ENCODE measurements at places on chromosomes 16 and 17. TPM values are rescaled to one million over a fixed set of nuclear protein-coding genes. Genes with fewer than 3 reads are reported as not detected.
A peak's percentile ranks its signal among the peaks of the same experiment; 100 is the strongest.

Gene G6PC1
- not detected for total RNA-seq

GRCh38 chr16:68126395-68126794, 41.2 kb downstream of the NFATC3 start:
- H3K36me3 ChIP-seq: no peaks in the 10 kb centered on the region
- H3K4me3 ChIP-seq: no peak overlapping the region
- H3K27ac ChIP-seq: no peak overlapping the region
- no peak for DNase-seq
- no peaks in the 10 kb centered on the region for H3K27me3 ChIP-seq

DNA sequence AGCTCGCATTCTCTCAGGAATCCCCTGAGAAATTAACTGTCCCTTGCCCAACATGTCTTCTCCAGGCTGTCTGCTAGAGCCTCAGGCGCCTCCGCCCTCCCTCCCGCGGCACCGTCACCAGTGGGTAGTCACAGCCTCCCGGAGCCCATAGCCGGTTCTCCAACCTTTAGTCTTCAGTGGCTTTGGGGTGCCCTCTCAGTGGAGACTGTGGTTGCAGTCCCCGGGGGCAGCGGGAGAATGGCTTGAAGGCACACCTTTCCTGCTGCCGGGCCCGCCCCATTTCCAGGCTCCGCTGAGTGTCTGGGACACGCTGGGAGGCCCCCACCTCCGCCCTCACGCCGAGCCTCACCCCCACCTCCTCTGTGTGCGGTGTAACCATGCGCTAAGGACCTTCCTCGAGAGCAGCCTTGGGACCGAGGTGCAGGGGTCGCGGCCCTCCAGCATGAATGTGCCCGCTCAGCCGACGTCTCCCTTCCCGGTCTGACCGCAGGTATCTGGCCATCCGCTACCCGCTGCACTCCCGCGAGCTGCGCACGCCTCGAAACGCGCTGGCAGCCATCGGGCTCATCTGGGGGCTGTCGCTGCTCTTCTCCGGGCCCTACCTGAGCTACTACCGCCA, 1.7 kb downstream of the GALR2 start:
- peaks cover 60% of the 10 kb centered on the region for H3K27me3 ChIP-seq
- H3K27ac ChIP-seq: no peak overlapping the region
- H3K36me3 ChIP-seq: no peaks in the 10 kb centered on the region
- peak overlapping the region; percentile 58 for H3K4me3 ChIP-seq

DNA sequence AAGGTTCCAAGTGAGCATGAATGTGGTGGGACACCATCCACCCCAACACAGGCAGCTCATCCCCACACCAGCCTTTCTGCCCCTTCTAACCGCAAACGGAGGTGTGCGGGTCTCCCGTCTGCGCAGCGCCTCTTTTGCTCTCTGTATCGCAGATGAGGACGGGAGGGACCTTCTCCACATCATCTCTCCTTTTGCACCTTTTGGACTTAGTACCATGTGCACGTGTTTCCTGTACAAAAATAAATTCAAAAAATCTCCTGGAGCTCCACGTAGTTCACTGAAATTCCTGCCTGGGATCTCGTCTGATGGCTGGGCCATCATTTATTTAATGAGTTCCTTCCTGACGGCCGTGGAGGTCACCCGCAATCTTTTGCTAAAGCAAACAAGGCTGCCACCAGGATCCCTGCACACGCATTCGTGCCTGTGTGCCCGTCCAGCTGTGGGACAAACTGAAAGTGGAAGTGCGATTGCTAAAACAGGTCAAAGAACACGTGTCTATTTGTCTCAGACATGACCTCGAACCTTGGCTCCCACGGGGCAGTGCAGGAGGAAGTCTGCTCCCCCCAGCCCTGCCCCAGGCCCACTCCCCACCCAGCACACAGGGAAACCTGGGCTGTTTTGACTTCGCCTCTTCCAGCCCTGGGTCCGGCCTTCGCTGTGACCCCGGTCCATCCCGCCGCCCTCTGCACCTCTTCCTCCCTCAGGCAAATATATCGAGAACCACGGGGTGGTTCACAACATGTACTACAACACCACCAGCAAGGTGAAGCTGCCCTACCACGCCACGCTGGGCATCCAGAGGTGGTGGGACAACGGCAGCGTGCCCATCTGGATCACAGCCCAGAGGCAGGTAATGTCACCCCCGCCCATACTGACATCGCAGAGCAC, 2.3 kb downstream of the ENPP7 start:
- no peaks in the 10 kb centered on the region for H3K27me3 ChIP-seq
- H3K4me1 ChIP-seq: no peaks in the 10 kb centered on the region
- H3K36me3 ChIP-seq: no peaks in the 10 kb centered on the region
- H3K27ac ChIP-seq: no peak overlapping the region
- H3K4me3 ChIP-seq: no peak overlapping the region
- DNase-seq: no peak

DNA sequence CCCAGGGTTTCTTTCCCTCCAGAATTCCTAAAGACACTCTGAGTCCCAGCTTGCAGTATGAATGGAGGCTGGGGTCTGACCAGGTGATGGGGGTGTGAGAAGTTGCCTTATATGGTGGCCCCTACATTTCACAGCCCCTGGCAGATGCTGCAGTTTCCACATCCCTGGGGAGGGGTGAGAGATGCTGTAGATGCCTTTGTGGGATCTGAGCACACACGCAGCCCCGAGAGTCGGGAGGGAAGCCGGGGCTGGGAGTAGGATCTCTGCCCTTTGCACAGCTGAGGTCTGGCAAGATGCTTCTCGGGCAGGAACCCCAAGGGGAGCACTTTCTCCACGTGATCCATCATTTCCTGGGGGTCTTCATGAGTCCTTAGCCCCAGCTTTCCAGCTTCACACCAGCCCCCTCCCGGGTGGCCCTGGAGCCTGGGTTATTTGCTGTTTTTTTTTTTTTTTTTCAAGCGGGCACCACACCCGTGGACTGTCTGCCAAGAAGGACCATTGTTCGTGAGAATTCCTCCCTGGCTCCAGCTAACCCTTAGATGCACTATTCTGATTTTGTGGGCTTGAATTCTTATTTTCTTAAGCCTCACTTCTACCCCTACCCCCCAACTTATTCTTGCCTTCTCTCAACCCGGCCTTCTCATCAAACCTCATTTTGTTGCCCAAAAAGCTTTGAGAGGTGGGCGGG, 50.6 kb downstream of the NTN1 start:
- no peaks in the 10 kb centered on the region for H3K36me3 ChIP-seq
- DNase-seq: no peak
- H3K4me3 ChIP-seq: no peak overlapping the region
- H3K4me1 ChIP-seq: no peaks in the 10 kb centered on the region
- H3K27ac ChIP-seq: peak overlapping the region; percentile 66

DNA sequence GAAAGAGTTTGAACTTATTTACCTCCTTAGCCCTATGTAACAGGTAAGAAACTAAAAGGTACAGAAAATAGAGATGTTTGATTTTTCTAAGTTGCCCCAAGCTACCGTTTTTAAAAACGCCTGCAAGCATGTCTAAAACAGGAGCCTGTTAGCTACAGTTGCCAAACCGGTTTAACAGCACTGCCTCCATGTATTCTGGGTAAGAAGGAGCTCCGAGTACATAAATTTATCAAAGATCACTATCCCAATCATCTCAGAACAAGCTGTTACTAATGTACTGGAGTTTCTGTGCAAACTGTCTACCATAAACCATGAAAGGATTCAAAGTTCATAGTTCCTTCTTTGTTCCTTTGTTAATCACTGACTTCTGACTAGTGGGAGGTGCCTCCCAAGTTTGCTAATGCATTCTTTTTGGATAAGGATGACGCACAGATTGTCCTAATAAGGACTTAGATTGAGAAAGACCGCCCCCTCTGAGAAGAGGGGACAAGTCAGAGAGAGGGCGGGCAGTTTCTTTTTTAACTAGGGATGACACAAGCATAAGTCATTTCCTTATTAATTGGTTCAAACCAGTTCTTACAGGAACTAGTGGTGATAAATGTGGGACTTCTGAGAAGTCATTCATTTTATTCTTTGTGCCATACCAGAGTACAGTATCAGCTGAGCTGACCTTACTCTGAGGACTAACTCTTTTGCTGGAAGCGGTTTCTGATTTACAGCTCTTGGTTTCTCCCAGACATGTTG, 55.3 kb downstream of the TUBD1 start:
- peaks cover 9% of the 10 kb centered on the region for H3K4me1 ChIP-seq
- peak overlapping the region; percentile 98 for H3K27ac ChIP-seq
- peak overlapping the region; percentile 71 for H3K4me3 ChIP-seq
- no peaks in the 10 kb centered on the region for H3K27me3 ChIP-seq
- no peaks in the 10 kb centered on the region for H3K36me3 ChIP-seq

GRCh38 chr16:69934044-69934443, 17.1 kb upstream of the CLEC18A start:
- H3K27ac ChIP-seq: no peak overlapping the region
- H3K4me3 ChIP-seq: no peak overlapping the region
- DNase-seq: no peak
- H3K4me1 ChIP-seq: no peaks in the 10 kb centered on the region
- H3K36me3 ChIP-seq: peaks cover 19% of the 10 kb centered on the region

GRCh38 chr17:71488851-71489250, 632.0 kb upstream of the SOX9 start:
- no peak for DNase-seq
- H3K27me3 ChIP-seq: no peaks in the 10 kb centered on the region
- H3K27ac ChIP-seq: no peak overlapping the region
- H3K4me3 ChIP-seq: no peak overlapping the region

Gene PPP1R27
- total RNA-seq: not detected

- no peak for DNase-seq
- H3K27me3 ChIP-seq: no peaks in the 10 kb centered on the region
Observed at GRCh38 chr17:38969281-38969680, 2.1 kb upstream of the FBXO47 start.

Measured in breast epithelium (tissue), 4 donors.